ENCODE measurements at places on chromosomes 4 and X.

GRCh38 chr4:24328711-24329110 is 255.6 kb downstream of the DHX15 start:
- DNase-seq: no peak

DNA sequence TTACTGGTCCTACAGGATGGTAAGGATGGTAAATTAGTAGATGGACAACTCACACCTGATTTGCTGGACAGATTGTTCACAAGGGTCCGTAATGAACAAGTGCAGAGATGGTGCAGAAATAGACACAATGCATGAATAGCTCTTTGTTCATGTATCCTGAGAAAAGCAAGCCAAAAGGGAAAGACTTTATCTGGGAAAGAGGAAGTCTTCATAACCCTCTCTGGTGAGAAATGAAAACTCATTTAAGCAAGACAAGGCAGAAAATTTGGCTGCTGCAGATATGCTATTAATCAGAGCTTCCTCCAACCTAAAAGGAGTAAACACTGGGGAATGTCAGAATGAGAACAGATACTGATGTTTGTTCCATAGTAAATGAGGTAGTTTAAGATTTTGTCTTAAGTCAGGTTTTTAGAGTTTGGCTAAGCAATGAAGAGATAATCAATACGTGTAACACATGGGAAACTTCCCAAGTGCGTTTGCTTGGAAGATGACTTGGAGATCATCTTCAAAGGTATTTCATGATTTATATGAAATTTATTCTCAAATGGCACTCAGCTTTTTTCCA is 152.4 kb upstream of the BMPR1B start:
- no peak for DNase-seq

- no peak for DNase-seq
Measured at GRCh38 chr4:107083-107443, 17.2 kb upstream of the ZNF718 start.

GRCh38 chrX:155056877-155057792 is 13.8 kb downstream of the CMC4 start:
- no peak for DNase-seq

GRCh38 chr4:10054571-10055041 is 33.3 kb upstream of the SLC2A9 start:
- DNase-seq: peak; percentile 27

- DNase-seq: no peak
Measured at GRCh38 chr4:155592938-155593297, 73.7 kb upstream of the GUCY1A1 start.

GRCh38 chr4:162422312-162422711 is 258.5 kb upstream of the FSTL5 start:
- no peak for DNase-seq

DNA sequence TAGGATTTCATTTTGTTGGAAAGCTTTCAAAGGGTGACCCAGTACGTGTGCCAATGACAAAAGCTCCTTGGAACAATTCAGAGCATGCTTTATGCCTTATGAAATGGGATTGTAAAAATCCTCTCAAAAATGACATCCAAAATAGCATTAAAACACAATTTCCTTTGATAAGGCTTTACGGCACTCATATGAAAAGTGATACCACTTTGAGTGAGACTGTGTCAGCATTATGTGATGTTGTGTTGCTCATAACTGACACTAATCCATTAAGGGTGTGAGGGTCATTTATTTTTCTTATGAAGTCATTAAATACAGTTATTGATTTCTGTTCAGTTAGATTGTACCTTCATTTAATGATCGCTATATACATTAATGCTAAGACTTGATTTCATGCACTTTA is 250.2 kb downstream of the TENM3 start:
- DNase-seq: no peak

GRCh38 chr4:109701566-109702410 is 1.5 kb downstream of the CASP6 start:
- no peak for DNase-seq

DNA sequence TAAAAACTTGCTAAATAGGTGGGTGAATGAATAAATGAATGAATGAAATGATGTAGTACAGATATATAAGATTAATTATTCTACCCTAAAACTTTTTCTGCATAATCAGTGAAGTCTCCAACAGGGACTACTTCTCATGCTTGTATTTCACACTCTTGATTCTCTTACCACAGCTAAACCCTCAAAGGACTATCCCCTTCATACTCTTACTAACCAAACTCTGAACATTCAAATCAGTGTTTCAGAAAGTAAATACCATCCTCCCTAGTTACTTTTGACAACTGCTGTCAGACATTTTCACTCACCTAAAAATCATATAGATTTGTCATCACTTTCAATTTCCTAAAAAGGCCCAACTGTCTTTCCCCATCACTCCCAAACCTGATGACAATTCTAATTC is 234.3 kb upstream of the HHIP start:
- no peak for DNase-seq

DNA sequence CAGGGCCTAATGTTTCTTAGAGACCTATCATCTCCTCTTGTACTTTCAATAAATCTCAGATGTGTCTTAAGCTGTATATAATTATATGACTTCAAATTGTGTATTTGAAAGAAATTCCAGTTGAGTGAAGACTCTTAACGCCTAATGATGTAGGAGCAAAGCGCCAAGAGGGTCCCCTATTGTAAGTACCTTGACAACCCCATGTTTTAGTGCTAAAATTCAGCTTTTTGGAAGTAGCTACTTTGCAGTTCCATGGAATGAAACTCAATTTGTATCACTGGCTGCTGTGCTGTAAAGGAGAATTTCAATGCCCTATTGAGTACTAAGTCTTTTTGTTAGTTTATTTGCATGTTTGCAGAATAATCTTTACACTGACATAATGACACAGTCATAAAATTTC is 1826.6 kb upstream of the AGA start:
- no peak for DNase-seq

DNA sequence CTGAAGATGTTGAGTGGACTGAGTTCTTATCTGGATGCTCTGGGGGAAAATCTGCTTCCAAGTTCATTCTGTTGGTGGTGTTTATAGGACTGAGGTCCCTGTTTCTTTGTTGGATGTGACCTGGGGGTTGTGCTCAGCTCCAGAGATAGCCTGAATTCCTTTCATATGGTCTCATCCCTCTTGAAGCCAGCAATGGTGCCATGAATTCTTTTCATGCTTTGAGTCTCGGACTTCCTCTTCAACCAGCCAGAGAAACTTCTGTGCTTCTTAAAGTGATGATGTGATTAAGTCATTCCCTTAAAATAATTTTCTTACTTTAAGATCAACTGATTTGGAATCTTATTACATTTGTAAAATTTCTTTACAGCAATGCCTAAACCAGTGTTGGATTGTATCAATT is 233.8 kb upstream of the UGT8 start:
- DNase-seq: no peak

- no peak for DNase-seq
Measured at GRCh38 chr4:168124008-168124641, 31.8 kb downstream of the ANXA10 start.

DNA sequence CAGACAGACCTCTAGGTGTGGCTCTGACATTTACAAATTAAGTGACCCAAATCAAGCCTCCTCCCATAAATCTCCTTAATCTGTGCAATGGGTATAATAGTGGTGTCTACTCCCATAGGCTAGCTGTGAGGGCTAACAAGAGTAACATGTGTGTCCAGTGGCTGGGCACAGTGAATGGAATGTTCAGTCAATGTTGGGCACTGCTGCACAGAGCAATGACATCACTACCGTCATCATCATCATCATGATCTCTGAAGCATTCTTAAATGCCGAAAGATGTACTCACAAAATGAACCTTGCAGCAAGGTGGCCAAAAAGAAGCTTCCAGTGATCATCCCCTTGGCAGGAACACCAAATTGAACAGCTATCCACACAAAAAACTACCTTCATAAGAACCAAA is 43.5 kb downstream of the CHRNA9 start:
- DNase-seq: no peak

All from type B pancreatic cell (in vitro differentiated cells).